ENCODE measurements at places on chromosomes 2 and 18. TPM values are rescaled to one million over a fixed set of nuclear protein-coding genes. Genes with fewer than 3 reads are reported as not detected.

GRCh38 chr2:220127876-220128275 is 500.4 kb downstream of the SLC4A3 start:
- DNase-seq = no peak

- DNase-seq = no peak
Observed at GRCh38 chr2:61951881-61952280, 46.4 kb downstream of the COMMD1 start.

DNA sequence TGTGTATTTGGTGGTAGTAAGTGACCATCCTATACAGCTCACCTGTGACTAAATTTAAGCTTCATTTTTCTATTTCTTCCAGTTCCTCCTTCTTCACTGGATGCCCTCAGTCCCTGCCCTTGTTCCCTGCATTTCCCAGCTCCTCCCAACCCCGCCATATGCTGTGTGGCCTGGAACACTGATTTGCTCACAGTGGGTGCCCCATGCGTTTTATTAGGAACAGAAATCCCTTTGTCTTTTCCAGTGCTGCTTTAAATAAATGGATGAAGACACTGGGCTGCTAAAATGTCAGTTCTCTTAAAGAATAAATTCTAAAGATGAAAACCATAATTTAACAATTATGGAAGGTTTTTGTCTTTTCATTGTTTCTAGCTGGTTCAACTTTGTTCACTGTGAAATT is 477.3 kb downstream of the DCDC2C start:
- DNase-seq = no peak

GRCh38 chr18:77016936-77017335 is 115.6 kb downstream of the MBP start:
- no peak for DNase-seq

GRCh38 chr2:45450634-45451033 is 160.4 kb downstream of the SRBD1 start:
- no peak for DNase-seq

DNA sequence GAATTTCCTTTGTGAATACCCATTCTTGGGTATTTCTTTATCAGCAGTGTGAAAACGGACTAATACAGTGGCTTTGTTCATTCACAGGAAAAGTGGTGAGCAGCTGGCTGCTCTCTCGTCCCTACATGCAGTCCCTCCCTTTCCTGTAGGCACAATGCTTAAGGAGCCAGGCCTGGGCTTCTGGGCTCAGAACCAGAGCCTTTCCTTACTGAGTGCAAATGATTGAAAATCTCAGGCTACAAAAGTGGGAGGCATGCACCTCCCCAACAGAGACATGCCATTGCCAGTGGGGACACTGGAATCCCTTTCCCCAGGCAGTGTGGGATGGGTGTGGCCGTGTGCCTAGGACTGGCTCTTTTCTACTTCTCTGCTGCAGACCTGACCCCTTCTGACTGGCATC is 61.3 kb downstream of the MCFD2 start:
- DNase-seq = no peak

DNA sequence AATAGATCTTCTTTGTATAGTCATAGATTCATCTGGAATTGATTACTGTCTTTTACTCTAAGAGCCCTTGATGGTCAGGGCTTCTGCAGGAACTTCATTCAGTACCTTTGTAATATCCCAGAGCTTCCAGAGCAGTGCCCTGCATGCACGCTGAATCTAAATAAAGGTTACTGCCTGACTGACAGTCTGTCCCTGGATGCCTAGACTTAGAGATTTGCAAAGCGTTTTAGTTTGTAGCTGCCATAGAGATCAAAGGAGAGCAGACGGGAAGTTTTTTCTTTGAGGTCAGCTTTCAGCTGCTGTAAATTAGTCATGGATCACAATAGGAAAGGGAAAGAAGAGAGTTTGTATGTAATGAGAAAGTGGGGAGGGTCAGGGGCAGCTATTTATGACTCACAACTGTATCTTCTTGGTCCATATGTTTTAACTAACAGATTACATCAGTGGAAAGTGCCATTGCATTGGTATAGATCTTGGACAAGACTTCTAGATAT is 45.2 kb upstream of the NYAP2 start:
- DNase-seq = peak; percentile 17

DNA sequence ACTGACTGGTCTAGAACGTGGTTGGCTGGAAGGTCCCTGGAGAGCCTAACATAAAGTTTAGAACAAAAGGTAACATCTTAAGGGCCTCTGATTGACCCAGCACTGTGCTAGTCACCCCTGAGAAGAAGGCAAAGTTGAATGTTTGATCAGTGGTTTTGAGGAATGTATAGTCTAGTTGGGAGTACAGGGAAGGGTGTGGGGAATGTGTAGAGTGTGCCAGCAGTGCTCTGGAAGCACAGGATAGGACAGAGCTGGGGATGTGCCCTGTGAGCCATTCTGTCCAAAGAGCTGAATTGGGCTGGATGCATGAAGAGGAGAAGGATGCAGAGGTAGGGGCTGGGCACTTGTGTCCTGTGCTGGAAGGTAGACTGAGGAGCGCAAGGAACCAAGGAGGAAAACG is 41.0 kb upstream of the DOCK10 start:
- no peak for DNase-seq

DNA sequence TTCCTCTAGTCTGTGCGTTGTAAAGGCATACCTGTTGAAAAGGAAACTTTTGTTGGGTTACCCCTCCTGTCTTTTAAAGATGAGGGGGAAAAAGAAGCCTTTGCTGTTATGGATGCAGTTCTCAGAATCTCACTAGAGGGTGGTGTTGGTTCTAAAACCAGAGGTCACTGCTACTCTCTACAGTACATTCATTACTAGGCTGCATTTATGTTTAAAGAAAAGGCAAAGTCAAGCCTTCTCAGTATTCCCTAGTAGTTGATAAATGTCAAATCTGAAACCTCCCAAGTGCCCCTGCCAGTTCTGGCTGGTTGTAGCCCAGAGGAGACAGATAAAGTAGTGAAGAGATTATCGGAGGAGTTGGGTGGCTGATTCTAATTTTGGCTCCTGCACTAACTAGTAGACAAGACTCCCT is 1.4 kb upstream of the PLCL1 start:
- peak; percentile 66 for DNase-seq

- DNase-seq = no peak
Observed at GRCh38 chr2:149399934-149400615, 69.7 kb downstream of the LYPD6 start.

DNA sequence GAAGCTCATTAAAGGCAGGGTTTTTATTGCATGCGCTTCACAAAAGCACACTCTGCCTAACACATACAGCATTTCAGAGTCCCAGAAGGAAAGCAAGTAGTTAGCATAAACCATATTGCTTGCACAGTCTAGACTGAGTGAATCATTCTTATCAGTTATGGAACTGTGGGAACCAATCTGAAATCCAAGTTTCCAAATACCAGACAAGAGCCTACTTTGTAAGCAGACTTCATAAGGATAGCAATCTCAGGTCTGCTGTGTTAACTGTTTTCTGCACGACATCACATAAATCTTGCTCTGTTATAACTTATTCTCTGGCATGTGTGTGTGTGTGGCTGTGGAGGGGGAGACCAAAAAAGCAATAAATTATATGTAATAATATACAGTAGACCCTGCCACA is 608.1 kb upstream of the REG3G start:
- DNase-seq = peak; percentile 3

GRCh38 chr2:44920751-44921150 is 20.8 kb upstream of the SIX3 start:
- DNase-seq = peak; percentile 46

DNA sequence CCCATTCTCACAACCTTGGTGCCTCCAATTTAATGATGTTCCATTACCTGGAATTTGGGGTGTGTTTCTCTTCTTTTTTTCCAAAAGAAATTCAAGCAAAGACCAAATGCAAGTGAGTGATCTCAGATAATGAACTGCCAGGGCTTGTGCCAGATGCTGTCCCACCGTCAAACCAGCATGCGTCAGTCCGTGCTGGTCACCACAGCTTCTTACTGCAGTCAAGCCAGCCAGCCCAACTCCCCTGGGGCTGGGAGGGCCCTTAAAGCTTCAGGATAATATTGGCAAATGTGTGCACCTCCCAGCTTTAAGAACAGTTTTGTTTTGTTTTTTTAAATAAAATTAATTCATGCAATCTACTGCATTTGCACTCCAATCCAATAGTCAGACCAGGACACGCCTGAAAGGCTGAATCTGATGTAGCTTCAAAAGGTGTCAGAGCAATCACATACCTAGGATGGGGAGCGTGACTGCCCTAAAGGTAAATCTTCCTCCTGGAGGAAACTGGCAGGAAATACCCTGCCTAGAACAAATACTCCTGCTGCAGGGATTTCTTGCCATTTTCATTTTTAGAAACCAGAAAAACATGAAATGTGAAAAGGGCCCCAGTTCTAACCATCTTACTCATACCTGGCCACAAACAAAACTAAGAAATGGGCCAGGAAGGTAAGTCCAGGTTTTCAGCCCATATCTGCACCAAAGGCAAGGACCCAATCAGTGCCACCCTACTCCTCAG is 26.8 kb upstream of the SP3 start:
- peak; percentile 36 for DNase-seq

DNA sequence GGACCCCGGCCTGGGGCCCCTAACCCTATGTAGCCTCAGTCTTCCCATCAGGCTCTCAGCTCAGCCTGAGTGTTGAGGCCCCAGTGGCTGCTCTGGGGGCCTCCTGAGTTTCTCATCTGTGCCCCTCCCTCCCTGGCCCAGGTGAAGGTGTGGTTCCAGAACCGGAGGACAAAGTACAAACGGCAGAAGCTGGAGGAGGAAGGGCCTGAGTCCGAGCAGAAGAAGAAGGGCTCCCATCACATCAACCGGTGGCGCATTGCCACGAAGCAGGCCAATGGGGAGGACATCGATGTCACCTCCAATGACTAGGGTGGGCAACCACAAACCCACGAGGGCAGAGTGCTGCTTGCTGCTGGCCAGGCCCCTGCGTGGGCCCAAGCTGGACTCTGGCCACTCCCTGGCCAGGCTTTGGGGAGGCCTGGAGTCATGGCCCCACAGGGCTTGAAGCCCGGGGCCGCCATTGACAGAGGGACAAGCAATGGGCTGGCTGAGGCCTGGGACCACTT is 16.4 kb downstream of the EMX1 start:
- no peak for DNase-seq

GRCh38 chr2:143223556-143223955 is 94.3 kb downstream of the ARHGAP15 start:
- no peak for DNase-seq

DNA sequence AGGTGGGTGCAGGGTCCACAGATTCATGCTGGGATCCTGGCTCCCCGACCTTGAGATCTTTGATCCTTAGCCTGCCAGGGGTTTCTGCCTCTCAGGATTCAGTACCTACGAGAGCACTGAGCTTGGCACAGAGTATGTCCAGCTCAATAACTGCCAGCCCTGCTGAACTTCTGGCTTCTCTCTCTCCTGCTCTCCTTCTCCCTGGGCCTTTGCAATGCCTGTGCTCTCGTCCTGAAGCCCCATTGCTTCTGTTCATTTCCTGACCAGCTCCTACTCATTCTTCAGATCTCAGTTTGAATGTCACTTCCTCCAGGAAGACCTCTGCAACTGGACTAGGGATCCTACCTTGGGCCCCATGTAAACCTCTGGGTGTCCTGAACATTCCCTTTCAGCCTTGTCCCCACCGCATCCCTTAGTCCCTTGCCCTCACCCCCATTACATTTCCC is 113.8 kb upstream of the HAAO start:
- DNase-seq = no peak

DNA sequence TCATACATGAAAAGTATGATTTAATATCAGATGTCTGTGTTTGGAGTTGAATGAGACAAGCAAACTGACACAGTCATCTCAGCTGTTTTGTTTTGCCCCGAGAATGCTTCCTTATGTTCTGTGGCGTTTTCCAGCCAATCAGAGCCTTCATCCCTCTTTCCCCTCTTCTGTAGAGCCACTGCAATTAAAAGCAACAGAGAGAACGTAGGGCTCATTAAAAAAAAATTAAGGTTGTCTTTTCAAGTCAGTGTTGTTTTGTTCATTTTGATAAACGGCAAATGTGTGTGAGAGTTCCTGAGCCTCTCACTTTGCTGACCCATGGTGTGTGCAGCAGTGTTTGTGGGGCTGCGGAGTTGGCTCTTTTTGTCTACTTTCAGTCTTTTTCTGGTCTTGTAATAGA is 216.0 kb downstream of the FHOD3 start:
- DNase-seq = no peak

DNA sequence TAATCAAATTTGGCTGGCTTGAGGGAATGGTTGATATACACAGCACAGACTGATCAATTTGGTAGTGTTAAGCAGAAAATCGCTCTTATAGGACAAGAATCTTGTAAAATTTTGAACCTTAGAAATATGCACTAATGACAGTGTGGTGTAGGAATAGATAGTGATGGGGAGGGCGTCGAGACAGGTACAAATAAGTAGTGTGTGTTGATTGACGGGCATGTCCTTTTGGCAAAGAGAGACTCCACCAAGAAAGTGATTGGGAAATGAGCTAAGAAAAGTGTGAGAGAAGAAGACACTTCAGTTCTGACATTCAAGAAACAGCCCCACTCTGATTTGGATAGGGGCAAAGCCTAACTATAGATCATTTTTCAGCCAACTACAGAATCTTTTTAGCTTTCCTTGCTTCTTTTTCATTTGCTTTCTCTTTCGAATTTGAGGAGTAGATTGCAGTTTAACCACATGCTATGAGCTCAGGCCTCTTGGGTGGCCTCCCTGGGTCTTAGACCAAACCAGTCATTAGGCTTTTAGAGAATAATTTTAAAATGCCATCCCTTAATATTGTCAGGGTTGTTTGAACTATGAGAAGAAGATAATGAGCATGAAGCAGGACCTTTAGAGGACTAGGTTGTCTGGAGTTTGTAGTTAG is 127.1 kb downstream of the CERS6 start:
- DNase-seq = no peak

C1GALT1C1L gene
- 2.6 TPM for polyA plus RNA-seq

SLC30A3 gene
- 0.68 TPM for polyA plus RNA-seq

PTPRN gene
- polyA plus RNA-seq = 9.5 TPM

ANKRD36 gene
- polyA plus RNA-seq = 3.0 TPM

RPS27A gene
- 1,777 TPM for polyA plus RNA-seq

NEU2 gene
- not detected for polyA plus RNA-seq

CRYGD gene
- not detected for polyA plus RNA-seq
